ENCODE measurements at places on chromosomes 16 and 17.

- no peak for DNase-seq
These were observed 3.7 kb downstream of the STARD3 start for GRCh38 chr17:39640591-39641031.

DNA sequence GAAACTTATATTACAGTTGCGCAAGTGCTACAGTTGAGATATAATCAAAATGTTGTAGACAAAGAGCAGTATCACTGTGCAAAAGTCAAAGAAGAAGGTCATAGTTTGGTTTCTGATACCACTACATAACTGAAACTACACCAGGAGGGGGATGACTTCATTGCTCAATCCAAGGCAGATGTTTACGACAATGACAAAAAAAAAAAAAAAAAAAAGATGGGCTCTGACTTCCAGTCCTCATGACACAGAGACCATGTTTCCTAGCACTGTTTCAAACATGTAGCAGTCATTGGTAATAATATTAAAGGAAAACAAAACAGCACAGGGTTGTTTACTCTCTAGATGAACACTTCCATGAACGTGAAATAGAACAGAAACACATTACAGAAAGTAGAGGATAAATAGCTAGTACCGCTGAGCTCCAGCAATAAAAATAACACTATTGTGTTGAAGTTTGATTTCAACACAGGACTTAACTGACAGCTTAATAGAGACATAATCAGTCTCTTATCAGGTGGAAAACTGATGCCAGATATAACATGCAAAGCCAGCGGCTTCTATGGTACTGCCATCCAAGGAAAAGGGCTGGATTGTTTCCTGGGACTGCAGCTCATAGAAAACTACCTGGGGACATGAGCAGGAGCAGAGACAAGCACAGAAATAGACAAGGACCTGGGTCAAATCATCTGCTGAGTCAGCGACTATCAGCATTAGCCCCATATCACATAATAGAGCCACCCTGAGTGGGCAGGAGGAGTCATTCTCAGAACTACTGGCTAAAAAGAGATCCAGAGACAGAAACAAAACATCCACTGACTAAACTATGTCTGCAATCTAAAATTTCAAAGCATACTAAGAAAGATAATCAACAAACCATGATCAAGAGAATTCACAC, 463.6 kb upstream of the SOX9 start:
- no peak for DNase-seq

- DNase-seq, result no peak
These were observed 25.2 kb downstream of the CEP95 start for GRCh38 chr17:64531955-64532371.

DNA sequence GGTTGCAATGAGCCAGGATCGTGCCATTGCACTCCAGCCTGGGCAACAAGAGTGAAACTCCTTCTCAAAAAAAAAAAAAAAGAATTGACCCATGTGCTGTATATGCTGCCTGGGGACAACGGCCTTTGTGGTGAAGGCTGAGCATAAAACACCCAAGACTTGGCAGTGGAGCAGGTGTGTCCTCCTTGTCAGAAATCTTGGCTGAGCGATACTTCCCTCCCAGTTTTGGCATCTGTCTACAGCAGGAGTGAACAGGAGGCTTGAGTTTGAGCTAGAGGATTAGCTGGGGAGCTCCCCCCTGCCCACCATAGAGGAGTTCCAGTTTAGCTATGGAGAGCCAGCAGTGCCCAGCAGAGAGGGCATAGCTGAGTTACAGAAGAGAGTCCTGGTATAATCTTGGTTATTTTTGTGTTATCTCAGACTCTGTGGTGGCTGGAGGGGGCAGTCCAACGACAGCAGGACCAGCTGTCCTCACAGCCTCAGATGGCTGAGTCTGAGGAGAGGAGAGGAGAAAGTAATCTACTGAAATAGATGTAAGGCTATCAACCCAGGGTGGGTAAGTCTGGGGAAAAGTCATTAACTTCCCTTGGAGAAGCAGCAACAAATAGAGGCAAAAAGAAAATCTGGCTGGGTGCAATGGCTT, 18.4 kb downstream of the SP2 start:
- no peak for DNase-seq

DNA sequence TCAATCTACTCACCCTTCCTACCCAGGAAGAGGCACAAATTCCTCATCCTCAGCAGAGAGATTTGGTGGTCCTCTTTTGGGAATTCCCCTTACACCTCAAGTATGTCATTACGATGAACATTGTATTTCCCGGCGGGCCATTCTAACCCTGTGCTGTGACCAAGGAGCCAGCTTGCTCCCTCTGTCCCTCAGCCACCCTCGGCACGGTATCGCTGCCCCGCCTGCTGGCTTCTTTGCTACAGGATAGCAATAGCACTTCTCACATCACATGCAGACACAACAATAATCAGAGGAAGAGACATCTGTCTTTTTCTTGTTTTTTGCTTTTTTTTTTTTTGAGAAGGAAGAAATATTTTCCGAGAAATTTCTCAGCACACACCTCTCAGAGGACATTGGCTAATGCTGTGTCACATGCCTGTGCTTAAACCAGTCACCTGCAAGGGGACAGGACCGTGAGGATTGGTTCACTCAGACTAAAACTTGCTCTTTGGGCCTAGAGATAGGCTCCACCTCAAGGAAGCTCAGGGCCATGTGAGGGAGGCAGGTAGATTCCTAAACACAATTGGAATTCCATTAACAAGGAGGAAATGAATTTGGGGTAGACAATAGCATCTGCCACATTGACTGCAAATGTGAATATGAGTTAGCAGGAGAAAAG, 41.2 kb downstream of the TMC5 start:
- DNase-seq, result no peak

- no peak for DNase-seq
These were observed 62.7 kb upstream of the GAS7 start for GRCh38 chr17:10261098-10261497.

All from CD4-positive, alpha-beta T cell treated with Interleukin-1 beta for 1 hour (primary cell).